ENCODE measurements at places on chromosomes 2 and 18. TPM values are rescaled to one million over a fixed set of nuclear protein-coding genes. Genes with fewer than 3 reads are reported as not detected.

INPP5D gene
- total RNA-seq = 0.49 TPM

TBC1D8 gene
- 26.2 TPM for total RNA-seq

STPG4 gene
- 0.12 TPM for total RNA-seq

ZCCHC2 gene
- total RNA-seq = 9.5 TPM

FOSL2 gene
- total RNA-seq = 44.6 TPM

ASPRV1 gene
- 0.37 TPM for total RNA-seq

CRYGC gene
- not detected for total RNA-seq

MAP2 gene
- total RNA-seq = 0.44 TPM

IL36A gene
- total RNA-seq = not detected

TTR gene
- 0.22 TPM for total RNA-seq

CXCR4 gene
- total RNA-seq = 0.43 TPM

RNU2-63P gene
- not detected for total RNA-seq

SERPINB11 gene
- not detected for total RNA-seq

ALPP gene
- total RNA-seq = 0.35 TPM

SPHKAP gene
- not detected for total RNA-seq

MTLN gene
- 131 TPM for total RNA-seq

CMPK2 gene
- 0.67 TPM for total RNA-seq

COPS7B gene
- total RNA-seq = 34.5 TPM

PRKAG3 gene
- total RNA-seq = not detected

CDKL4 gene
- not detected for total RNA-seq

REG3A gene
- total RNA-seq = not detected

SATB2 gene
- 2.9 TPM for total RNA-seq

TRAPPC8 gene
- total RNA-seq = 13.6 TPM

SYT4 gene
- total RNA-seq = not detected

PNKD gene
- total RNA-seq = 68.8 TPM

PIEZO2 gene
- total RNA-seq = 0.58 TPM

SLC38A11 gene
- total RNA-seq = not detected

LCLAT1 gene
- total RNA-seq = 17.0 TPM

DOCK10 gene
- 46.7 TPM for total RNA-seq

FEV gene
- total RNA-seq = not detected

PREPL gene
- 24.7 TPM for total RNA-seq

ITGB6 gene
- total RNA-seq = 0.84 TPM

LIMS4 gene
- 0.88 TPM for total RNA-seq

AFF3 gene
- total RNA-seq = not detected

GCG gene
- total RNA-seq = not detected

TXNDC9 gene
- 39.1 TPM for total RNA-seq

METTL8 gene
- 23.2 TPM for total RNA-seq

UGT1A5 gene
- total RNA-seq = not detected

CD8B2 gene
- total RNA-seq = not detected

AKAIN1 gene
- not detected for total RNA-seq

CPLX4 gene
- total RNA-seq = not detected

MBOAT2 gene
- total RNA-seq = 30.8 TPM

RTP5 gene
- not detected for total RNA-seq

C2orf78 gene
- not detected for total RNA-seq

PHLPP1 gene
- 6.4 TPM for total RNA-seq

HPCAL1 gene
- 127 TPM for total RNA-seq

ZNF396 gene
- 0.69 TPM for total RNA-seq

VWC2L gene
- not detected for total RNA-seq

FOXI3 gene
- not detected for total RNA-seq

ANTXR1 gene
- total RNA-seq = 112 TPM

ASAP2 gene
- total RNA-seq = 35.8 TPM

KCTD1 gene
- total RNA-seq = 27.3 TPM

IL1R2 gene
- 0.73 TPM for total RNA-seq

CHRNA1 gene
- not detected for total RNA-seq

KLHL14 gene
- not detected for total RNA-seq

GNLY gene
- total RNA-seq = not detected

DPP10 gene
- not detected for total RNA-seq
